ENCODE measurements at places on chromosomes 1 and 21.

- no peaks in the 10 kb centered on the region for H3K36me3 ChIP-seq
- H3K4me3 ChIP-seq, result peak overlapping the region; percentile 42
- no peaks in the 10 kb centered on the region for H3K27me3 ChIP-seq
- peak overlapping the region; percentile 65 for H3K27ac ChIP-seq
- H3K4me1 ChIP-seq, result no peaks in the 10 kb centered on the region
Measured at GRCh38 chr1:203486618-203487370, 7.2 kb upstream of the OPTC start.

- DNase-seq, result no peak
- no peak overlapping the region for H3K4me3 ChIP-seq
- H3K36me3 ChIP-seq, result peaks cover 3% of the 10 kb centered on the region
- H3K4me1 ChIP-seq, result no peaks in the 10 kb centered on the region
- no peak overlapping the region for H3K27ac ChIP-seq
- no peaks in the 10 kb centered on the region for H3K27me3 ChIP-seq
Measured at GRCh38 chr1:169466259-169467230, 19.2 kb downstream of the SLC19A2 start.

GRCh38 chr1:3003039-3003940 lies 18.0 kb upstream of the ACTRT2 start:
- H3K27me3 ChIP-seq, result peaks cover 73% of the 10 kb centered on the region
- no peak overlapping the region for H3K4me3 ChIP-seq
- H3K36me3 ChIP-seq, result no peaks in the 10 kb centered on the region
- no peak overlapping the region for H3K27ac ChIP-seq

DNA sequence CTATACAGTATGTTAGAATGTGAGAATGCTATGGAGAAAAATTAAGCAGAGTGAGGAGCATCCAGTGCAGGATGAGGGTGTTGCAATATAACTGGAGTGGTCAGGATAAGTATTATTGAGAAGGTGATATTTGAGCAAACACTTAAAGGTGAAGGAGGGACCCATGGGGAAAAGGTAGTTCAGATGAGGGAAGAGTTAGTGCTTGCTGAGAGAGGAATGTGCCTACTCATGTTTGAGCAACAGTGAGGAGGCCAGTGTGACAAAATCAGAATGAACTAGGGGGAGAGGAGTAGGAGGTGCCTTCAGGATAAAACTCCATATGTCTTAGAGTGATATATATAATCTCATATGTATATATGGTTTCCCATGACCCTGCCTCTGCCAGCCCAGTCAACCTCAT lies 6.2 kb upstream of the TRIM45 start:
- H3K36me3 ChIP-seq, result no peaks in the 10 kb centered on the region
- no peak overlapping the region for H3K27ac ChIP-seq
- no peaks in the 10 kb centered on the region for H3K4me1 ChIP-seq
- H3K4me3 ChIP-seq, result no peak overlapping the region

GRCh38 chr1:203381151-203381751 lies 30.3 kb upstream of the FMOD start:
- no peak for DNase-seq
- H3K36me3 ChIP-seq, result no peaks in the 10 kb centered on the region
- H3K4me1 ChIP-seq, result no peaks in the 10 kb centered on the region
- H3K27ac ChIP-seq, result no peak overlapping the region
- H3K4me3 ChIP-seq, result no peak overlapping the region

DNA sequence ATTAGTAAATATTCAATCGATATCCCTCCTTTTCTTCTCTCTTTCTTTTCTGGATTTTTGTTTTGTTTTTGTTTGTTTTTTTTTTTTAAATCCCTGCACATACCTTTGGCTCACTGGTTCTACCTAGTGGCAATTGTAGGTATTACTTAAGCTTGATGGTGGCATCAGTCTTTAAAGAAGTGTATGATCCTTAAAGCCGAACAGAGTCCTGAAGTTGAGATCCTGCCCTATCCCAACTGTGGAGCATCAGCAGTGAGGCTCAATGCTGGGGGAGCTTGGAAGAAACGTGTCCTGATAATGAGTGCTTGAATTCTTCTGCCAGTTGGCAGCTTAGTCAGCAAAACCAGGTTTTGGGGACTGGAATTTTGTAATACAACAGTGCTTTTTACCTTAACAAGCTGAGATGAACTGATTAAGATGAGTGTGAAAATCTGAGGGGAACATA lies 60.8 kb downstream of the FASLG start:
- DNase-seq, result no peak
- H3K36me3 ChIP-seq, result no peaks in the 10 kb centered on the region
- no peak overlapping the region for H3K27ac ChIP-seq
- no peaks in the 10 kb centered on the region for H3K4me1 ChIP-seq
- H3K4me3 ChIP-seq, result no peak overlapping the region
- H3K27me3 ChIP-seq, result no peaks in the 10 kb centered on the region

DNA sequence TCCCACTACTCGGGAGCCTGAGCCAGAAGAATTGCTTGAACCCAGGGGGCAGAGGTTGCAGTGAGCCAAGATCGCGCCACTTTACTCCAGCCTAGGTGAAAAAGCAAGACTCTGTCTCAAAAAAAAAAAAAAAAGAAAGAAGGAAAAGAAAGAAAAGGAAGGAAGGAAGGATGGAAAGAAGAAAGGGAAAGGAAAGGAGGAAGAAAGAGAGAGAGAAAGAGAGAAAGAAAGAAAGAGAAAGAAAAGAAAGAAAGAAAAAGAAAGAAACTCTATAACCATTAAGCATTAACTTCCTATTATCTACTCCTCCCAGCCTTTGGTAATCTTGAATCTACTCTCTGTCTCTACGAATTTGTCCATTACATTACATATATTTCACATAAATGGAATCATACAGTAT lies 6.9 kb upstream of the NFASC start:
- H3K27me3 ChIP-seq, result no peaks in the 10 kb centered on the region
- no peak overlapping the region for H3K27ac ChIP-seq
- peaks cover 4% of the 10 kb centered on the region for H3K4me1 ChIP-seq
- DNase-seq, result no peak

DNA sequence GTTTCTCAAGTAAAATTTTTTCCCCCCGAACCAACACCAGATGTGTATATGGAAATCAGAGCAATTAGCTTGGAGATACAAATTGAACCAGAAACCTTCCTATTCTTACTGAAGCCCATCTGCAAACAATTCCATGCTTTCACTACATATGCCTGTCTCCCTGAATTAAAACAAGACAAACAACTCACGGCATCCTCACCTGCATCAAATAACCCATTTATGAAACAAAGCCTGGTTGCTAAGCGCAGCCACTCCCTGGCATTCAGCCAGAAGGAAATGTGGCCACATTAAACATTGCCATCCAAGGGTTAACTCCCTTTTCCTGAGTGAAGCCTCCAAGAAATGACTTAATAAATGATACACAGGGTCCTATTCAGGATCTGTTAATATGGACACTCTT lies 55.3 kb downstream of the APP start:
- no peak overlapping the region for H3K4me3 ChIP-seq
- no peaks in the 10 kb centered on the region for H3K36me3 ChIP-seq
- no peaks in the 10 kb centered on the region for H3K27me3 ChIP-seq
- no peak for DNase-seq
- no peaks in the 10 kb centered on the region for H3K4me1 ChIP-seq
- H3K27ac ChIP-seq, result peak overlapping the region; percentile 87

GRCh38 chr1:116379674-116380498 lies 6.8 kb downstream of the ATP1A1 start:
- H3K36me3 ChIP-seq, result no peaks in the 10 kb centered on the region
- DNase-seq, result no peak
- peaks cover 43% of the 10 kb centered on the region for H3K4me1 ChIP-seq
- no peak overlapping the region for H3K4me3 ChIP-seq
- peak overlapping the region; percentile 99 for H3K27ac ChIP-seq
- no peaks in the 10 kb centered on the region for H3K27me3 ChIP-seq

- peaks cover 23% of the 10 kb centered on the region for H3K4me1 ChIP-seq
- H3K4me3 ChIP-seq, result no peak overlapping the region
- H3K36me3 ChIP-seq, result no peaks in the 10 kb centered on the region
- H3K27me3 ChIP-seq, result no peaks in the 10 kb centered on the region
- peak; percentile 93 for DNase-seq
Measured at GRCh38 chr1:27299385-27300271, 22.3 kb upstream of the TMEM222 start.

GRCh38 chr21:19343711-19344110 lies 940.1 kb upstream of the TMPRSS15 start:
- H3K4me3 ChIP-seq, result no peak overlapping the region
- no peaks in the 10 kb centered on the region for H3K4me1 ChIP-seq
- no peaks in the 10 kb centered on the region for H3K36me3 ChIP-seq
- H3K27me3 ChIP-seq, result no peaks in the 10 kb centered on the region

Data from breast epithelium (tissue), 4 donors.